ENCODE measurements at places on chromosomes 16 and 17. TPM values are rescaled to one million over a fixed set of nuclear protein-coding genes. Genes with fewer than 3 reads are reported as not detected.

DNA sequence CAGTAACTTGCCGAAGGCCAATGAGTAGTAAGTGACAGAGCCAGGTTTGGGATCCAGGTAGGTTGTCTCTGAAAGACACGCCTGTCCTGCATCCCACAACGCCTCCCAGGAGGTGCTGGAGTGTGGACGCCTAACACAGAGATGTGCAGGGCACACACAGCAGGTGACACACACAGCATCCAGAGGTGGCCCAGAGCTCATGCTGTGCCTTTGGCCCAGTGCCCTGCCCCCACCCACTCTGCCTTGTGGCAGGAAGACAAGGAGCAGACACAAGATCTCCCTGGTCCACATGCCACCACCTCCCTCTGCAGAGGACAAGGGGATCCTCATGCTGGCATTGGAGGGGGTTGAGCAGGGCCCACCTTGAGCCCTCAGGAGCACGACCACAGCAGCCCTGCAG is 14.7 kb upstream of the STH start:
- no peak for DNase-seq

GRCh38 chr16:46853713-46854443 is 22.9 kb upstream of the C16orf87 start:
- DNase-seq = peak; percentile 88

DNA sequence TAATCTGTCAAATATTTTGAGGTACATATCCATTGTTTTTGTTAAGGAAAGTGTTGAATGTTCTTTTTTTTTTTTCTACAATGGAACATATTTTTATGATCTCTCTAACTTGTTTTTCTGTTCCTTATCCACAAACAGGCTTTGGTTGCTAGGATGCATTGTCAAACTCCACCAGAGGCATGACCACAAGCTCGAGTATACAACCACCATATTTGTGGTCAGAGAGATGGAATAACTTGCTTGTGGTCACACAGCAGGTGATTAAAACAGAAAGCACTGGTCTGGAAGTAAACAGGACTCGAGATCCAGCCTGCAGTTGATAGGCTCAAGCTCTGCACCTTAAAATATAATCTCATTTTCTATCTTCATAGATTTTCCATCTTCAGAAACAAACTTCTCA is 105.8 kb upstream of the ADAMTS18 start:
- no peak for DNase-seq

DNA sequence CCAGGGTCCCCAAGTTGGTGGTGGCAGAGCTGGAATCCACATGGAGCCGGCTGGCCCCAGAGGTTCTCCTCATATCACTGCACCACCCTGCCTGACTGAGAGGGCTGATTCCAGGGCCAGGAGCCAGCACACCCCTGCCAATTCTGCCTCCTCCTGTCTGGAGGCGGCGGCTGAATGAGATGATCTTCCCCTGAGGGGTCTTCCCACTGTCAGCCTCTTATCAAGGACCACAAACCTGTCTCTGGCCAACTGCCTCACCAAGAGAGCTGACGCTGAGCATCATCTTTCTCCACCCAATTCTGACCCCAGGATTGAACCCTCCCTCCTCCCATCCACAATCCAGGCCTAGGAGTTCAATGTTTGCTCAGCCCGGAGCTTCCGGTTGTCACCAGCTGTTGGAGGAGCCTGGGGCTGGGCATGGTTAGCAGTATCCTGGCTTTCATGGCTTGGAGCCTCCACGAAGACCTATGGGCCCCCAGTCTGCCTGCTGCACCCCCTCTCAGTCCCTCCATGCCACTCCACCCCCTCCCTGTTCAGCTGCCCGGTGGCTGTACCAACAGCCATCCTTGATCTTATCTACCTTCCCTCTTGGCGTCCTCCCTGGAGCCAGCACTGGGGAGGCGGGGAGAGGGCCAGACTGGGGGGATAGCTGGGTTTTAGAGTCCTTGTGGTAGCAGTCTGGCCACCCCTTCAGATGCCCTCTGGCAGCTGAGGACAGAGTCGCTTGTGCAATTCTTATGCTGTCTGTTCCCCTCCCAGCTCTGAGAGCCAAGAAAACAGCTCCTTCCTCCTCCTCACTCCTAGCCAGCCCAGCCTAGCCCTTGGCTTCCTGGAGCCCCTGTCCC is 25.6 kb downstream of the ABCC3 start:
- DNase-seq = no peak

DNA sequence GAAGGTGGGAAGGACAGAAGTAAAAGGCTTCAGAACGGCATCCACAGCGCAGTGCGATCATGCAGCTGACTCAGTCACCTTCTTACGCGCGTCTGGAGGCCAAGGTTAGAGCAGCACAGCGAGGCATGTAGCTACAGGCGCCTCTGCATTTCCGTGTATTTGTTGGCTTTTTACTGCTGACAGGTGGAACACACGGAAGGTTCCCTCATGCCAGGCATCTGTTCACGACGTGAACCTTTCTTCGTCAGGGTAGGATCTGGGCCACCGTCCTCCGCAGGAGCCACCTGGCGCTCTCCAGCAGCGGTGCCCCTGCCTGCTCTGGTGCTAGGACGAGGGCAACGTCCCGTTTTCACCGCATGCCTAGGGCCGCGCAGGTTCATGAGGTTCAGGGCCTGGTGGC is 15.3 kb downstream of the TMEM204 start:
- DNase-seq = no peak

DNA sequence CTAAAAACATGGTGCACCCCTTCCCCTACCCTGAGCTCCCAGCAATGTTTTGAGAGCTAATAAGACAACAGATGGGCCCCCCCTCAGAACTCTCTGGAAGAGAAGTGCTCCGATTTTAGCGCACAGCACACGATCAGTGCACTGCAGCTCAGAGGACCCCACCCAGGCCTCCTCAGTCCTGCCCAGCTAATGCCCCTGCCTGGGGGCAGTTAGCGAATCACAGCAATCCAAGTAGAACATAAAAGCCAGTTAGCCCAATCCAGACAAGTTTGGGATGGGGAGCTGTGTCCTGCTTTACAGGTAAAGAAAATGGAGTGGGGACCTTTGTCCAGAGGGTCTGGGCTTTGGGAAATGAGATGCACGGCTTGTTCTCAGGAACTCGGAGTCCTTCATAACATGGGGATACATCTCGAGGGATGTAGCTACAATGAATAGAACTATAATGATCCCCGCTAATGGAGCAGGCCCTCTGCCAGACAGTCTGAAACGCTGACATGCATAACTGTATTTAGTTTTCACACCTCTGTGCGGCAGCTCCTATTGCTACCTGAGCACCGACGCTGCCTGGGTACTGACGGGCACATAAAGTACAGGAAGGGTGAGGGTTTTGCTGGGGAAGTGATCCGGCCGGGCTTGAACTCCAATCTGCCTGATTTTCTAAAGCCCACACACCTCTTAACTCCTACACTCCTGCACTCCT is 29.7 kb upstream of the CDC42EP4 start:
- DNase-seq = no peak

- DNase-seq = peak; percentile 75
Observed at GRCh38 chr16:67415872-67416793, at the start of gene ZDHHC1. TSS of gene ZDHHC1 (minus strand) at chr16:67416477. CDS start at chr16:67407775, 8,702 bp downstream.

DNA sequence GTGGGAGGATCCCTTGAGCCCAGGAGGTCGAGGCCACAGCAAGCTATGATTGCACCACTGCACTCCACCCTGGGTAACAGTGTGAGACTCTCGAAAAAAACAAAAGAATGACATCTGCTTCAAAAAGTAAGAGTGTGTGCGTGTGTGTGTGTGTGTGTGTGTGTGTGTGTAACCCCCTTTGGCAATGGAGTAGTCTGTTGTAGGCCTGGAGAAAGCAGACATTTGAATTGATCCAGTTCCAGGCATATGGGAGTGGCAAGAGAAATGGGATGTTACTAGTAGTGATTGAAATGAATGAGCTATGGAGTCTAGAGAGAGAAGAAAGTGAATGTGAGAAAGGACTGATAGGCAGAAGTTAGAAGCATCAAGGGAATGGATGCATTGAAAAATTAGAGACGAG is 9.9 kb downstream of the CASC3 start:
- no peak for DNase-seq

- no peak for DNase-seq
Observed at GRCh38 chr17:56694825-56695224, 101.3 kb downstream of the NOG start.

- DNase-seq = no peak
Observed at GRCh38 chr17:72466199-72466598, 345.4 kb downstream of the SOX9 start.

CSH2 gene
- not detected for total RNA-seq

RSKR gene
- 7.9 TPM for total RNA-seq

MARCHF10 gene
- 0.84 TPM for total RNA-seq

VTN gene
- total RNA-seq = 5.9 TPM

SLC16A11 gene
- 1.2 TPM for total RNA-seq
